ENCODE measurements at places on chromosomes 6 and 20.

- no peak for DNase-seq
Measured at GRCh38 chr6:28811873-28812272, 111.9 kb downstream of the TRIM27 start.

- DNase-seq: no peak
Measured at GRCh38 chr20:50969435-50969834, 10.8 kb downstream of the MOCS3 start.

- DNase-seq: no peak
Measured at GRCh38 chr6:41777551-41778285, 2.0 kb downstream of the FRS3 start.

DNA sequence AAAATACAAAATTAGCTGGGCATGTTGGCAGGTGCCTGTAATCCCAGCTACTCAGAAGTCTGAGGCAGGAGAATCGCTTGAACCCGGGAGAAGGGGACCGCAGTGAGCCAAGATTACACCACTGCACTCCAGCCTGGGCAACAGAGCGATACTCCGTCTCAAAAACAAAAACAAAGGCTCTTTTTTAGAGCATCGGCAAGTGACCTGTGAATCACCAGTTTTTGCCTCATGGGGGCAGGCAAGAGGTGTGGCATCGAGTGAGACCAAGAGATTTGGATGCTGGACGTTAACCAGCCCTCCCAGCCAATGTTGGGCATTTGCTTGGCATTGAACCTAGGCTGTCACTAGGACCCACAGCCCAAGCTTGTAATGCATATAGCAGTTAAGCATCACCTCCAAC is 14.6 kb upstream of the CDK5RAP1 start:
- no peak for DNase-seq

- no peak for DNase-seq
Measured at GRCh38 chr6:136087986-136088385, 162.1 kb downstream of the MTFR2 start.

Data from NCI-H1694 treated with DMSO at 0.1 percent for 48 hours (cell line).